ENCODE measurements at places on chromosomes 6 and 20.

- peak; percentile 41 for DNase-seq
These were observed 15.6 kb downstream of the HAO1 start for GRCh38 chr20:7924692-7925091.

DNA sequence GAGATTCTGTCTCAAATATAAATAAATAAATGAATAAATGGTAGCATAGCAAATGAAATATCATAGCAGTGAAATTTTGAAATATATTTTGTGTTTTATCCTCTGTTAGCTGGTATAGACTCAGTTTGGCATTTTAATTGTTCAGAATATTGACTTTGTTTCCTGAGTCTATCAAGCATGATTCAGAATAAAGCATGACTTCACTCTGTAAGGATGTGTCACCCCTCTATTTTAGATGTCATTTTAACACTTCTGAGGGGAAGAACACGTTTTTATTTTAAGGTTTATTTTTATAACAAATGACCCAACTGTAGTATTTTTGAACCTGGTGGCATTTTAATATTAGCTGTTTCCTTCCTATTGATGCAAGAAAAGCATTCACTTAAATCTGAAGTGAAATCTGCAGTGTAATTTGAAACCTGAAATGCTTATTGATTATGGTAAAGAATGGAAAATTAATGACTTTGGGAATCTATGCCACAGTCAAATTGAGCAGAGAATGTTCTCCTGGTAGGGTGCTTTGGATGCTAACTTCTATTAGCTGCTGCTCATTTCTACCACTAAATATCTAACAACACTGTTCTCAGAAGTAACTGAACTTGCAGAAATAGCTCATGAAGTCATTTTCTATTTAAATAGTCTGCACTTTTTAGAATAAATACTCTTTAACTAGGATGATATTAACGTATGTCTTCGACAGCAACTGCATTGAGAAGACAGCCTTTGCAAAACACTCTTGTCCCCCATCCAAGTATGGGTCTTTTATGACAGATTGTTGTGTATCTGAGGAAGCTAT lies 114.2 kb downstream of the SOX4 start:
- no peak for DNase-seq

GRCh38 chr20:1816384-1817381 lies 78.5 kb upstream of the SIRPA start:
- no peak for DNase-seq

DNA sequence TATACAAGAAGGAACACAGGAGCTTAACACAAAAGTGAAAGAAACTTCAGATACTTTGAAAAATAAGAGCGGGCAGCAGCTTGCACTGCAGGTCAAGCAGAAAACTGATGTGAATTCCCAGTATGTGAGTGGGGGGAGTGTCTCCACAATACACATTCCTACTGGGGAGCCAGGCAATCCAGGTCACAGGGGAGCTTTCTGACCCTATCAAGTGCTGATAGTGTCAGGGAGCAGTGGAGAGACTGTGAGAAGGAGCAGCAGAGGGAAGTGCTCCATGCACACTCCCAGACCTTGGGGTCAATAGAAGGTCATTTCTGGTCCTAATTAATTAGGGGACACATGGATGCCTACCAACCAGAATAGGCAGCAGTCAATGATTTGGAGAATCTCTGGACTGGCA lies 59.4 kb downstream of the PDSS2 start:
- no peak for DNase-seq

- DNase-seq = peak; percentile 57
These were observed 222.6 kb downstream of the ZMYND8 start for GRCh38 chr20:47133809-47134456.

DNA sequence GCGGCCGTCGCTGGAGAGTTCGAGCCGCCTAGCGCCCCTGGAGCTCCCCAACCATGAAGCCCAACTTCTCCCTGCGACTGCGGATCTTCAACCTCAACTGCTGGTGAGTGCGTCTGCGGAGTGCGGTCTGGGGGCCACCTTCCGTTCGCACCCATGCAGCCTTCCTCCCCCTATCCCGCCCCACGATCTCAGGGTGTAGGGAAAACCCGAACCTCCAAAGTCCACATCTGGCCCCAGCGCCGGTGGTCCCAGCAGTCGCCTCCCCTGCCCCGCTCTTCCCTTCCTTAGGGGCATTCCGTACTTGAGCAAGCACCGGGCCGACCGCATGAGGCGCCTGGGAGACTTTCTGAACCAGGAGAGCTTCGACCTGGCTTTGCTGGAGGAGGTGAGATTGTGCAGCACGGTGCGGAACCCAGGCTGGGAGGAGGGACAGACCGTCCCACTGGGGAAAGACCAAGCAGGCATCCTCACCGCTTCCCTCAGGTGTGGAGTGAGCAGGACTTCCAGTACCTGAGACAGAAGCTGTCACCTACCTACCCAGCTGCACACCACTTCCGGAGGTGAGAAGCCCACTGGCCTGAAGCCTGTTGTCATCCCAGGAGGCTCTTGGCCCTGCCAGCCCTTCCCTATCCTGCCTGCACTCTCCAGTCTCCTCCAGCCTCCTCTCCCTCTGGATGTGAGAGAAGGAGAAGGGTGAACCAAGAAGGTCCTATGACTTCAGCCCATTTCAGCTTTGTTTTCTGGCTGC lies 719 bp downstream of the SMPD2 start:
- no peak for DNase-seq

DNA sequence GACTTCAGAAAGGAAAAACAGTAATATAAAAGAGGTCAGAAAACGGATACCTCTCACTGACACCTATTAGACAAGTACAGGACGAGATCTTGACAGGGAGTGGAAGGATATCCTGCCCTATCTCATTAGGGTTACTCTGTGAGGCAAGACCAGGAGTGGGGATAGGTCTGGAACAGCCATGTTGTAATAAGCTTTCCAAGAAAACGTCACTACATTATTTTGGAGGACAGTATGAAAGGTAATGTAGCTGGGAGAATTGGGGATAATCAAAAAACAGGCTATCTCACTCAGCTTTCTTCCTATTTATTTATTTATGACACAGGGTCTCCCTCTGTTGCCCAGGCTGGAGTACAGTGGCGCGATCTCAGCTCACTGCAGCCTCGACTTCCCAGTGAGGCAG lies 25.3 kb downstream of the HMGN4 start:
- DNase-seq = no peak

GRCh38 chr6:45815466-45816125 lies 200.1 kb downstream of the CLIC5 start:
- no peak for DNase-seq

- DNase-seq = peak; percentile 38
These were observed 221.8 kb upstream of the SOX4 start for GRCh38 chr6:21371676-21372171.

DNA sequence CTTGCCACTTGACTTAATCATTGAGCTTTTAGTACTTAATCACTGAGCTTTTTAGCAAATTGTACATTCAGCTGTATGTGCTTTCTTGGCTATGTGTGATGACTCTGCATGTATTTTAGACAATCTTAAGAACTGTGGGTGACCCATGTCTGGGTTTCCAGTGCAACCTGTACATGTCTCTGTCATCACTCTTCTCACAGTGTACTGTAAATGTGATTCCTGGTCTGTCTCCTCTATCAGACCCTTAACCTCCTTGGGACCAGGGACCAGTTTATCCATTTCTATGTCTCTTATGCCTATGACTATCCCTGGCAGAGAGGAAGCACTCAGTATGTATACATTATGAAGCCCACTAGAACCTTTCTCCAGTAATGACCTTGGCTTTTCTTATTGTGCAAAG lies 36.6 kb upstream of the HDDC2 start:
- no peak for DNase-seq

DNA sequence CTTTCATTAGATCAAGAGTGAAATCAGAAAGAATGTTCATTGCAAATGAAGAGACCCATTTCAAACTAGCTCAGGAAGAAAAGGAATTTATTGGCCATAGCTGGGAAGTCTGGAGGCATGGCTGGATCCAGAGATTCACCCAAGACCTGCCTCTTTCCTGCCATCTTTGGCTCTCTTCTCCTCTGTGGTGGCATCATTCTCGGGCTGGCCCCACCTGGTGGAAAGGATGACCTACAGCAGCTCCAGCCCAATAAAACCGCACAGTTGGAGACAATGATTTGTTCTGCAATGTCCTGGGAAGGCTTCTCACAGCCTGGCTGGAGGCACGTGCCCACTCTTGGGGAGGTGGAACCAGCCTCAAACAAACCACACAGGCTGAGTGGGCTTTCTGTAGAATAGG lies 18.1 kb upstream of the FERMT1 start:
- DNase-seq = no peak
